ENCODE measurements at places on chromosomes 6 and 20. TPM values are rescaled to one million over a fixed set of nuclear protein-coding genes. Genes with fewer than 3 reads are reported as not detected.

GRCh38 chr6:162715601-162716000 is 12.0 kb downstream of the PRKN start:
- H3K4me1 ChIP-seq: no peaks in the 10 kb centered on the region
- no peaks in the 10 kb centered on the region for H3K27me3 ChIP-seq
- DNase-seq: no peak
- no peak overlapping the region for H3K27ac ChIP-seq
- no peaks in the 10 kb centered on the region for H3K36me3 ChIP-seq

DNA sequence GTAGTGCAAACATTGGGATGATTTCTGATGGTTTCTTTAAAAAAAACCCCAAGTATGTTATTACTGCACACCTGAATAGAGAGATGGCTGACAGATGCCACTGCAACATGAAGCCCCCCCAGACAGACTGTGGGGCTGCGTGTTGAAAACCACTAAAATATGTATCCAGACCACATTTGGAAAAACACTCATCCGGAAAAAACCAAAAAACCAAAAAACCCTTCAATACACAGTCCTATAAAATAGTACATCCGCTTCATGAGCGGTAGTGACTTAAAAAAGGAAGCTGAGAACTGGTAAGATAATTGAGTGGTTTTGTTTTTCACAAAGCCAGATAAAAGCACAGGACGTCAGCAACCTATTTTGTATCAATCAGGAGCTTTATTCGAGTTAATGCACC is 47.1 kb upstream of the EDN3 start:
- H3K4me1 ChIP-seq: no peaks in the 10 kb centered on the region
- no peaks in the 10 kb centered on the region for H3K36me3 ChIP-seq
- no peak overlapping the region for H3K4me3 ChIP-seq
- no peak overlapping the region for H3K27ac ChIP-seq
- H3K27me3 ChIP-seq: no peaks in the 10 kb centered on the region
- DNase-seq: no peak

DNA sequence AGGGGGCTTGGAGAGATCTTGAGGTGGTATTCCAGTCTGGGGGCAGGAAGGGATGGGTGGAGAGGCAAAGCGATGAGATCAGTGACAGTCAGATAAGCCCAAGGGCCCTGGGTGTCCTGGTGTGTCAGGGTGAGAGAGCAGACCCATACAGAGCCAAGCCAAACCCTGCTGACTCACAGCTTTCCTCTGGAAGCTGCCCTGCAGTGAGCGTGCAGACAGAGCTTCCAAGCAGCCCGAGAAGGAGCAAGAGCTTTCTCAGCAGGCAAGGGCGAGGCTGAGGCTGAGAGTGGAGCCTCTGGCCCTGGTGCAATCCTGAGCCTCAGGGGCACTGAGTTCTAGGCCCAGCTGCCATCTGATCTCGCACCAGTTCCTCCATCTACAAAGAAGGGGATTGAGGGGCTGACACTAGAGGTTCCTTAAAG is 91.1 kb upstream of the HIVEP1 start:
- no peak overlapping the region for H3K4me3 ChIP-seq
- peaks cover 2% of the 10 kb centered on the region for H3K4me1 ChIP-seq
- no peaks in the 10 kb centered on the region for H3K36me3 ChIP-seq
- H3K27ac ChIP-seq: no peak overlapping the region

Gene SIRPB2
- total RNA-seq: 9.5 TPM

Gene JAG1
- total RNA-seq: 31.7 TPM

Gene DAAM2
- total RNA-seq: 0.42 TPM

DNA sequence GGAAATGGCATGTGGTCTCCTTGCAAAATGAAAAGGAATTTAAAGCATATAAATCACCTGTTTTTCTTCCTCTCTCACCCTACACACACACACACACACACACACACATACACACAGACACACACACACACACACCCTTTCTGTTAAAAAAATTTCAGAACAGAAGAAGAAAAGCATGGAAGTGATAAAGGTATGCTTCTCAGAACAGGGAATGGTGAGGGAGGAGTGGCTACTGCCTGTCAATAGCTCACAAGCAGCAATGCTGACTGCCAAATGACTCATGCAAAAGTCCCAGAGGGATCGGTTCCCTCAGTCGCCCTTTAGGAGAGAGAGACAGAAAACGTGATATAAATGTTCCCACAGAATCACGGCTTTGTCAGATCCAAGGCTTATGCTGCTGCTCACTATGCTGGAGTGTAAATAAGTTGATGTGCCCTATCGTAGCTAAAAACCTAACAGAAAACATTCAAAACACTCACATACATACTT is 102.6 kb downstream of the IBTK start:
- no peak overlapping the region for H3K4me3 ChIP-seq
- peaks cover 20% of the 10 kb centered on the region for H3K4me1 ChIP-seq
- peak overlapping the region; percentile 84 for H3K27ac ChIP-seq
- peak; percentile 75 for DNase-seq

DNA sequence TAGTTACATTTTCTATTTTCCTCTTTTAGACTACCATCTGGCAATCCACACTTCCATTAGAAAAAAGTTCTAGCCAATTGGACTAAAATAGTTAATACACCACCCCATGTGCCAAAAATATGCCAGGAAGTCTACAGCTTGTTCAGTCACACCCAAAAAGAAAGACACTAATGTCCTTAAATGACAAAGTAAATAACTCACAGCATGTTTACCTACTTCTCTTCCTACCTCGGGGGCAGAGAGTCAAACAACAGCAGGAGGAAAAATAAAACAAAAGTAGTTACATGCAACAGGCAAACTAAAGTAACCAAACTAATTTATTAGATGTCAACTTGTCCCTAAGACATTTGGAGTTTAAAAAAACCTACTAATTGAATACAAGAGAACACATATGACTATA is 57.0 kb downstream of the UBE3D start:
- H3K27ac ChIP-seq: no peak overlapping the region
- H3K4me1 ChIP-seq: no peaks in the 10 kb centered on the region
- peak; percentile 2 for DNase-seq
- no peaks in the 10 kb centered on the region for H3K27me3 ChIP-seq
- no peaks in the 10 kb centered on the region for H3K36me3 ChIP-seq

Gene IYD
- not detected for total RNA-seq

GRCh38 chr20:4674672-4675071 is 47.0 kb upstream of the PRND start:
- no peak overlapping the region for H3K27ac ChIP-seq
- no peaks in the 10 kb centered on the region for H3K36me3 ChIP-seq
- no peak for DNase-seq
- no peaks in the 10 kb centered on the region for H3K4me1 ChIP-seq

Gene BPIFB1
- not detected for total RNA-seq

- H3K36me3 ChIP-seq: no peaks in the 10 kb centered on the region
- H3K27ac ChIP-seq: no peak overlapping the region
- H3K4me1 ChIP-seq: peaks cover 22% of the 10 kb centered on the region
- no peaks in the 10 kb centered on the region for H3K27me3 ChIP-seq
These were observed 7.0 kb downstream of the B4GALT5 start for GRCh38 chr20:49706630-49707091.

GRCh38 chr20:10367943-10368701 is 65.9 kb downstream of the MKKS start:
- peaks cover 21% of the 10 kb centered on the region for H3K4me1 ChIP-seq
- no peak overlapping the region for H3K4me3 ChIP-seq
- no peak for DNase-seq
- H3K36me3 ChIP-seq: no peaks in the 10 kb centered on the region

All from endothelial cell of umbilical vein (primary cell).